ENCODE measurements at places on chromosomes 12 and 14.

DNA sequence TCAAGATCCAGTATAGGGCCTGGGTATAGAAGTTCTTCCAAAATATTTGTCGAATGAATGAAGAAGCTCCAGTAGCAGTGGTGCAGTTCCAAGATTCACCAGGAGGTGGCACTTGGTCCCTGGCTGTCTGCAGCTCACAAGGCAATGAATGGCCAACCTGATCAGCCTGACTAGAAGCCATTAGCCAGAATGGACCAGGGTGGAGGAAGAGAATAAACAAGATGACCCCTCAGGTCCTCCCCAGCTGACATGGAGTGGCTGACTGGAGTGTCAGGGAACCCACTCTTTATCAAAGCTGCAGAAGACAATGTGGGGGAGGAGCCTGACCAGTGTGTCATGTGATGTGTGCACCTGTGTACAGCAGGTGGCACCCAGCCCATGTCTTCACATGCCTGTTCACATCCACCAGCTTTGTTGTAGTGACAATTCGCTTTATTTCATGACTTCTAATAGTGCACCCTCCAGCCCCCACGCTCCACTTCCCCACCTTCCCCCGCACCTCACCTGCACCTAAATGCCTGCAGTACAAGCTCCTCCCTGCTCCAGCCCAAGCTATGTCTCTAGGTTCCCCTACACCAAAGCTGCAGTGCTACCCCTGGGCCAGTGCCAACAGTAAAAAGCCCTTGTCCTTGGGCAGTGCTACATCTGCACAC, 3.0 kb downstream of the LTBP2 start:
- DNase-seq: peak; percentile 65

- DNase-seq: no peak
Observed at GRCh38 chr12:39426636-39427240, 16.2 kb downstream of the KIF21A start.

DNA sequence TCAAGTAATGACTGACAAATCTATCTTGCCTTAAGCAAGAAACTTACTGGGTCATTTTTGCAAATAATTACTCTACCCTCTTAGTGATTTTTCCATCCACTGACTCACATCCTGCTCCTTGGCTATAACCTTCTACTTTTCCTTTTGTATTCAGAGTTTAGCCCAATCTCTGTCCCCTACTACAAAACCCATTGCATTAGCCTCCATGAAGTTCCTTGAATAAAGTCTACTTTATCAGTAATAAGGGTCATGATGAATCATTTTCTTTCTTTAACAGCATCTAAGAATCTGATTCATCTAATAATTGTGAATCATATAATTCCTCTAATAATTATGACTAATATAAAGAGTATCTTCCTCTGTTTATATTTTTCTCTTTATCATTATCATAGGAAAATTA, 132.6 kb downstream of the NTS start:
- no peak for DNase-seq

- DNase-seq: no peak
Observed at GRCh38 chr14:71247106-71247505, 339.8 kb downstream of the PCNX1 start.

DNA sequence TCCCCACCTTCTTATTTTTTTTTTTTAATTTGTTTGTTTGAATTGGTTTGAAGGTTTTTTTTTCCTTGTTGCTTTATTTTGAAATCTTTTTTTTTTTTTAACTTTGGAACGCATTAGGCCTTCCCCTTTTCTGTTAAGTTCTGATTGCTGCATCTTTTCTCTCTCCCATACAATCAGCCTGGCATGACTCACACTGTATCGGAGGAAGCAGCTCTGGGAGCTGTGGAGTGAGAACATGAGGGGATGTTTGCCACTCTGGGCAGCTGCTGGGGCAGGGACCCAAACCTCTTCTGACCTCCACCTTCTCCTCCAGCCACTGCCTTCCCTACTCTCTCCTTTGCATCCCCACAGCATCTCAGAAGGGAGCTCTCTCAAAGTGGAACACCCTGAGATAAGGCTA, 160.3 kb upstream of the FKBP4 start:
- no peak for DNase-seq

DNA sequence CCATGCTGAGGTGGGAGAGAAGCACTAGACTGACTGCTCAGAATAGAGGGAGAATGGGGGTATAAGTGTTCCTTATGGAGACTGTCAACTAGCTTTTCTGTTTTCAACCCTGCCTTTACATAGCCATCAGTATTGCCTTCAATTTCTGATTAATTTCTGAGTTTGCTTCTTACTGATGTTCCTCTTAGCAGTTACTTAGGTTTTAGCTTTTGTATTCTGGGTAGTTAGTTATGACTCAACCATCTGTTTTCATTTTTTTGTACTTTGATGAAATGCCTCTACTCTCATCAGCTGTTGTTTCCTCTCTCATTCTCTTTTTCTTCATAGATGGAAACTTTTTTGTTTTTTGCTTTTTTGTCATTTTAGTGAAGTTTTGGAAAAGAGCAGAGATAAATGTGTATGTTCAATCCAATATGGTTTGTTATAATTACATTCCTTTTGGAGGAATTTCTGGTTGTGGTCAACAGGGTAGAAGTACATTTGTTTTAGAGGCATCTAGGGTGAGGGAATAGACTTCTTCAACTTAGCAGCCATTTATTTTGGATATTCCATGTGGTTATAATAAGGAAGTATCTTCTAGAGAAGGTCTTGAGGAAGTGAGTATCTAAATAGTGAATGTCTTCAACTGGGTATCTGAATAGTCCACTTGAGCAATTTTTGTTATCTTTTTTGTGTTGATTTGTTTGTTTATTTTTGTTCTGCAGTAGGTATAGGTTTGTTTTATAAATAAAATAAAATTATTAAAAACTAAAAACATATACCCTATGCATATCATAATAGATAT, 29.6 kb downstream of the PMCH start:
- no peak for DNase-seq

- no peak for DNase-seq
Observed at GRCh38 chr12:123571343-123571813, 13.0 kb upstream of the TMED2 start.

GRCh38 chr14:75213172-75213571, 36.8 kb upstream of the TMED10 start:
- no peak for DNase-seq

- DNase-seq: no peak
Observed at GRCh38 chr14:68109132-68109900, 289.7 kb downstream of the RAD51B start.

GRCh38 chr12:118259079-118259478, 113.6 kb downstream of the TAOK3 start:
- no peak for DNase-seq

DNA sequence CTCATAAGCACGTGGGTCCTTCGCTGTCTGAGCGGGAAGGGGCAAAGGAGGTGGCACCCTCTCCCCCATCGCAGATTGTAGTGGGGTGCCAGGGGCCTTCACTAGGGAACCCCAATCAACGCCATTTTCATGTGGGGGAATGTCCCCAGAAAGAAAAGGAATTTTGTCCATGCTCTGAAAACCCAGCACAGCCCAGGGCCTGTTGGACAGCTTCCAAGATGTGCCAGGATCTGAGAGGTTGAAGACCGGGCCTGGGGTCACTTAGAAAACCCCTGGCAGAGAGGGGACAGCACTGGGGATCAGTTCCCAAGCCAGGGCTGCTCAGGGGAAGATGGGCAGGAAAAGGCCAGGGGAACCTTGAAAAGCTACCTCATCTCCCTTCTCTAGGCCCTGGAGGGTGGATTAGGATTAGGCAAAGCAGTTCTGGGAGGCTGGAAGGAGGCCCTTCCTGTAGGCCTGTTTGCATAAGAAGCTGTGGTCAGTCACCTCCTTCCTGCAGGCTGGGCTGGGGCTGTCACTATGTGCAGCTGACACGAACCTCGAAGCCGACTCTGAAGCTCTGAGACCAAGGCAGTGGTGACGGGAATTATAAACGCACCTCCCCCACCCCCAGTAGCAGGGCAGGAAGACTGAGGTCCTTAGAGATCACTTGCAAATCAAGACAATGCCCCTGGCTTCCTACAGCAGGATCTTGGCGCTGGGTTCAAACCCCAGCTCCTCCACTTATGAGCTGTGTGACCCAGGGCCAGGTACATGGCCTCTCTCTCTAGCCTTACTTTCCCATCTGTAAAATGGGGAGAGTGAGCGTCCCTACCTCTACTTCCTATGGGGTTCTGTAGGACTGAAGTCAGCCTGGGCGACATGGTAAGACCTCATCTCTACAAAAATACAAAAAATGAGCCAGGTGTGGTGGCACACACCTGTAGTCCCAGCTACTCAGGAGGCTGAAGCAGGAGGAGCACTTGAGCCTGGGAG, 29.0 kb downstream of the TESC start:
- DNase-seq: no peak

- DNase-seq: no peak
Observed at GRCh38 chr12:39627914-39628313, 8.3 kb upstream of the ABCD2 start.

DNA sequence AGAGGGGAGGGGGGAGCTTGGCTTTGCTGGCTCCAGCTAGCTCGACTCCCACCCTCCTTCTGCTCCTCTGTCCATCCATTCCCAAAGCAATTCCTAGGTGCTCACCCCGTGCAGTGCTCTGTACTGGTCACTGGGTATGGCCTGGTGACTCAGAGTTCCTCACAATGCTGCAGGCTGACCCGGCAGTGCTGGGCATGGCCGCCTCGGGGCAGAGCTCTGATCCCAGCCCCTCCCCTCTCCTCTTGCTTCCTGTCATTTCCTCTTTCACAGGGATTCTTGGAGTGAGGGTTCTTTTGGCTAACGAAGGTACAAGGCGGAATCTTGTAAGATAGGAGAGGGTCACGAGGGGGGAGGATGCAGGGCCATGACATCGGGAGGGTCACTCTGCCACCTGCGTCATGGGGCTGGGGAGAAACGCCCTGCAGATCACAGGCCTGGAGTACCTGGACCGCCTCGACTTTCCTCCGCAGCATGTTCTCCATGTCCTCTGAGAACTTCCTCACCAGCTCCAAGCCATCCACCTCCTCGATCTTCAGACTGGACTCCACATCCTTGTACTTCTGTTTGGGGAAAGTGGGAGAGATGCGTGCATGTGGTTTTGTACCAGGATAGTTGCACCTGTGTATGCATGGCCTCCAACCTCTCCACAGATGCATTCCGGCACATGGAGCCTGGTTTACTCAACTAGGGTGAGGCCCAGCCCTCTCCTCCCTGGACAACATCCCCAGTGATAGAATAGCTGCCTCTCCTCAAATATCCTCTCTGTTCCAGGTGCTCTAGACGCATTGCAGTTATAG, 5.7 kb downstream of the CACNA2D4 start:
- DNase-seq: no peak

DNA sequence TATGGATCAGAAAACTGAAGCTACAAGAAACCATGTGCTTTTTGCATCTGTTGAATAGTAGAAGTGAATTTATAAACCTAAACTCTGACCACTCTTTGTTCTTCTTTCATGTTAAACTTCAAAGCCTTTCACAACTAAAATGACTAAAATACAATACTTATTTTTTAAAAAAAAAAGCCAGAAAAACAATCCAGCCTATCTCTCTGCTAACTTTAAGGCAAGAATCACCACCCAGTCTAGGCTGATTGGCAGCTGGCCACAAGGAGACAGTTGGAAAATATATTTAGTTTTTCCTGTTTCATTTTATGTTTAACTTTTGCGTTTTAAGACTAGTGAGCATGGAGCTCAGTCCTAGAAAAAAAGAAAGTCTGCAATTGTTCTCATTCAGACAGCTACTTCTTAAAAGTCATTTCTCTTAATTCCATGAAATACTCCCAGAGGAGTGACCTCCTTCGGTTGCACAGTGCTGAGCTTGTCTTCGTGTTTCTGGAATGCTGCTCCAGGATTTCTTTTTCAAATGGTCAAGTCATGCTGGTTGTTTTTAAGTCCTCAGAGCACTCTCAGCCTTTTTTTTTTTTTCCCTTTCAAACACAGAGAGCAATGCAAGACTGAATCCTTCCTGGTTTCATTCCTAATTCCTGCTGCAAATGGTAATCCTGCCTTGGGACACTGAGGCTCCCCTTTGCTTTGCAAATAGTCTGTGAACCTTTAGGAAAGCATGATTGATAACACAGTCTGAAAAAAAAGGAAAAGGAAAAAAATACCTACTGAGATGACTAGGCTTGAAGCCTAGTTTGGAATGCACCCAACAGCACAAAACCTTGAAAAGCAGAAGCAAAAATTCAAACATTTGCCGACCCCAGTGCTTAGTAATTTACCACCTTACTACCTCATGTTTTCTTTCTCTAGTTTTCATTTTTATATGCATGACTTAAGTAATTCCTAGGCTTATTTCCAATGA, 233.3 kb upstream of the DAAM1 start:
- no peak for DNase-seq

DNA sequence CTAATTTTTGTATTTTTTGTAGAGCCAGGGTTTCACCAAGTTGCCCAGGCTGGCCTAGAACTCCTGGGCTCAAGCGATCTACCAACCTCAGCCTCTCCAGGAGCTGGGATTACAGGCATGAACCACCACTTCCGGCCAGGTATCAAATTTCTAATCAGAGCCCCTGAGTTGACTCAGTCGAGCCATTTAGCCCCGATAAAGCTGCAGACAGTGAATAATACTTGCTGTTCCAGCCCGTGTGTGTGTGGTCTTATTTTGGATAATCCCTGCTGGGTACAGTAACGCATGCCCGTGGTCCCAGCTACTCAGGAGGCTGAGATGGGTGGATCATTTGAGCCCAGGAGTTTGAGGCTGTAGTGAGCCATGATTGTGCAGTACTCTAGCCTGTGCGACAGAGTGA, 57.0 kb downstream of the TEAD4 start:
- DNase-seq: no peak

- no peak for DNase-seq
Observed at GRCh38 chr12:25531502-25532052, 21.5 kb downstream of the LMNTD1 start.

DNA sequence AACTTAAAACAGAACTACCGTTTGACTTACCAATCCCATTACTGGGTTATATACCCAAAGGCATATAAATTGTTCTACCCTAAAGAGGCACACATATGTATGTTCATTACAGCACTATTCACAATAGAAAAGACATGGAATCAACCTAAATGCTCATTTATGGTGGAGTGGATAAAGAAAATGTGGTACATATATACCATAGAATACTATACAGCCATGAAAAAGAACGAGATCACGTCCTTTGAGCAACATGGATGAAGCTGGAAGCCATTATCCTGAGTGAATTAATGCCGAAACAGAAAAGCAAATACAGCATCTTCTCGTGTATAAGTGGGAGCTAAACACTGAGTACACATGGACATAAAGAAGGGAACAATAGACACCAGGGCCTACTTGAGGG, 31.8 kb downstream of the TMEM229B start:
- DNase-seq: no peak

GRCh38 chr12:124045671-124046455, 72.8 kb downstream of the ZNF664 start:
- no peak for DNase-seq

GRCh38 chr12:53791735-53792326, 40.1 kb upstream of the CISTR start:
- no peak for DNase-seq

DNA sequence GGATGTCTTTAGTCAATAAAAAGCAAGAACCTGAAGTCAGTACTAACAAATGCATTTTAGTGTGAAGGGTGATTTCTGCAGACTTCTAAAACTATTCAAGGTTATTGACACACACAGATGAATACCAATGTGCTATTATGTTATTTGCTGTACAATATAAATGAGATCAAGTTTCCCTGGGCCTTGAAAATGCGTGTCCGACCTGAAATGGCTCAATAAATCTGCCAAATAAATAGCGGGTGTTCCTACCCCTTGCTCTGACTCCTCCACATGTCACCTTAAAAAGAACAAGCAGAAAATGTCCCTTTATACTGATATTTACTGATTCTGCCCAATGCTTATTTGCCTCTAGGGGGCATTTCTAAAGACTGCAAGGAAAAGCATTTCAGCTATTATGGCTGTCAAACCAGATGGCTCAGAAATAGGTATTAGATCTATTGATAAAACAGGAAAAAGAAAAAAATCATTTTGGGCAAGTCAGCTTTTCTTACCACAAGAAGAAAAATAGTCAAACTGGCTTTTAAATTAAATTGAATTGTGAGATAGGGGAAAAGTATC, 367.3 kb upstream of the KITLG start:
- no peak for DNase-seq

Measured in stimulated activated CD8-positive, alpha-beta memory T cell treated with anti-CD3 and anti-CD28 coated beads, Interleukin-12 subunit alpha, Interleukin-12 subunit beta, amount 100 ng/mL, for 4 hours (primary cell).